ENCODE measurements at places on chromosomes 4 and X.
A peak's percentile ranks its signal among the peaks of the same experiment; 100 is the strongest.

DNA sequence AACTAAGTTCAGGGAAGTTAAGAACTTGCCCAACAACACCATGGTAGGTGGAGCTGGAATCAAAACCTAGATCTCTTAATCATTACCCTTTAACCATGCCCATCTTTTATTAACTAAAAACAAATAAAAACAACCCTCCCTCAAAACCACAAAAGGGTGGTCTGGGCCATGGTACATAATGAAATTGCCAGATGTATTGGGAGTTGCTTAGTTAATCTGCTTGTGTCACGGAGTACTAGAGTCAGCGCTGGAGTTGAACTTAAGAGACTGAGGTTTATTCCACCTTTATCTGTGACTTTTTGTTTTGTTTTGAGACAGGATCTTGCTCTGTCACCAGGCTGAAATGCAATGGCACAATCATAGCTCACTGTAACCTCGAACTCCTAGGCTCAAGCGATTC lies 13.3 kb downstream of the LRRC66 start:
- no peak for DNase-seq

DNA sequence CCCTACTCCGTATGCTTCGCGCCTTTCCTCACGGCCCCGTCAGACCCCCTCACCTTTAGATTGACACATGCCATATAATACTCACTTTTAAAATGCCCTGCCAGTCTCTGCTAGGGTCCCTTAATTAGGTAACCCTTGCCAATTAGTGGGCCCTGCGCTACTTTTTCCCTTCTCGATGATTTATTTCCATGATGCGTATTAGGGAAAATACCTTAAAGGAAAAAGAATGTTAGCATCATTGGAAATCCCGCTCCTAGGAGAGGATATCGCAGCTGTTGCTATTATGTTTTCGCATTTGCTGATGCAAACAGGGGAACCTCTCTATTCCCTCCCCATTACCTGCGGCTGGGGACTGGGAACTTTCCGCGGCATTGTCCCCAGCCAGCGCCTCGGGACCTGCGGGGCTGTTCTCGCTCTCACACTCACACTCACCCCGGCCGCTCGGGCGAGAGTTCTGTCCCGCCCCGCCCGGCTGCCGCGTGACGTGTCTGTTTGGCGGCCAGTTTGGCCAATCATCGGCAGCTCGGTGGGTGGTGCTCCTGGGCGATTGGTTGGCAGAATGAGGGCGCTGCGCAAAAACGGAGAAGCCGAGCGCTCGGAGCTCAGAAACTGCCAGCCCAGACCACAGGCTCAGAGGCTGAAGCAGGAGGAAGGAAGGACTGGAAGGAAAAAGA lies at the start of gene PCDH10:
PCDH10 (plus strand) TSS at position 605 of the 674 bp plus-strand sequence. CDS start 847 bp downstream, outside the sequence.
- DNase-seq, result peak; percentile 97

GRCh38 chrX:1124531-1124930 lies 87.9 kb downstream of the CRLF2 start:
- DNase-seq, result no peak

DNA sequence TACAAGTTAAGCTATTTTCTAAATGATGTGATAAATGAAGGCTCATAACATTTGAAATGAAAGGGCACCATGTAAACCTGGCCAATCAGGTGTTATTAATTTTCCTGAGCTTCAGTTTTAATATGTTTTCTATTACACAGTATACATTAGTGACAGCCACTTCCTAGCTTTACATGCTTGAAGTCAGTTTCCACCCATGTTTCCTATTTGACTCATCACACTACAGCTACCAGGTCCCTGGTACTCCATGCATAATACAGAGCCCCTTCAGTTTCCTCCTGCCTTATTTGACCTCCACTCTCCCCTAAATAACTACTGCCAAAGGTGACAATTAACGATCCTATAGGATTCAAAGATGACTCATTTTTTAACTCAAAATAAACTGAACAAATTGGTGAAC lies 18.3 kb downstream of the ZNF518B start:
- DNase-seq, result no peak

DNA sequence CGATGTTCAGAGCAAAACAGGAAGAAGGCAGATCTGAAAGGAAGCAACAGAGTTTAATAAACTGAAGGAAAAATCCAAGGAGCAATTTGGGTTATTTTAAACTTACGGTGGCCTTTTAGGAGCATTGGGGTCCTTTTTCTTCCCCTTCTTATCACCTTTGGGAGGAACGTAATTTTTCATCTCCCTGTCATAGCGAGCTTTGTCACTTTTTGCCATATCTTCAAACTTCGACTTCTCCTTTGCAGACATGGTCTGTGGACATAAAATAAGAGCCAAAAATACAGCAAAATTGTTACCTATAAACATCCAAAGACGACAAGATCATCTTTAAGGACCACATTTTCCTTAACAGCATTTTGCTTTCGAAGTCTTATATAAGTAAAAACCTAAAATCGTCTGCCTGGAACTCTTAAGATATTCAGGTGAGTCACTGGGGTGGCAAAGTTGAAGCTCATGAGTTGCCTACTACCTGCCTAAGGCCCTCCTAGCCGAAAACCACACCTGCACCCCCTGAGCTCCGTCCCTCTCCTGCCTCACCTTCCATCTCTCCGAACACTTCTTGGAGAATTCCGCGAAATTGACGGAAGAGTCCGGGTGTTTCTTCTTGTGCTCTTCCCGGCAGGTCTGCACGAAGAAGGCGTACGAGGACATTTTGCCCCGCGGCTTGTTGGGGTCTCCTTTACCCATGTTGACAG lies 1.0 kb downstream of the HMGB2 start:
- DNase-seq, result peak; percentile 44

DNA sequence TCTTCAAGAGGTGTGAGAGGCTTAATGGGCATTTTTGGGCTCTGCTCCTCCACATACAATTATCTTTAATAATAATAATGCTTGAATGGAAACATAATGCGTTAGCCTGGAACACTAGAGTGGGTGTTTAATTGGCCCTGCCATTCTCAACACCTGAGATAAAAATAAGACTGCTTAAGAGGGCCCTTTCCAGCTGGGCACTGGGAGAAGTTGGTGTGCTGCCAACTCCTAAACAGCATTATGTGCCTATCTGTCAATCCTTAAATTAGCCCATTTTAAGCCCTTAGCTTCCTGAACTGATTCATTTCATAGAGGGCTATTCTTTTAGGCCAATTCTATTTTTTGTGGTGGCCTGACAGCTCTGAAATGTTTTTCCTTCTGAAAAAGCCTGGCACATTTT lies 211.1 kb upstream of the ZIC3 start:
- DNase-seq, result no peak

DNA sequence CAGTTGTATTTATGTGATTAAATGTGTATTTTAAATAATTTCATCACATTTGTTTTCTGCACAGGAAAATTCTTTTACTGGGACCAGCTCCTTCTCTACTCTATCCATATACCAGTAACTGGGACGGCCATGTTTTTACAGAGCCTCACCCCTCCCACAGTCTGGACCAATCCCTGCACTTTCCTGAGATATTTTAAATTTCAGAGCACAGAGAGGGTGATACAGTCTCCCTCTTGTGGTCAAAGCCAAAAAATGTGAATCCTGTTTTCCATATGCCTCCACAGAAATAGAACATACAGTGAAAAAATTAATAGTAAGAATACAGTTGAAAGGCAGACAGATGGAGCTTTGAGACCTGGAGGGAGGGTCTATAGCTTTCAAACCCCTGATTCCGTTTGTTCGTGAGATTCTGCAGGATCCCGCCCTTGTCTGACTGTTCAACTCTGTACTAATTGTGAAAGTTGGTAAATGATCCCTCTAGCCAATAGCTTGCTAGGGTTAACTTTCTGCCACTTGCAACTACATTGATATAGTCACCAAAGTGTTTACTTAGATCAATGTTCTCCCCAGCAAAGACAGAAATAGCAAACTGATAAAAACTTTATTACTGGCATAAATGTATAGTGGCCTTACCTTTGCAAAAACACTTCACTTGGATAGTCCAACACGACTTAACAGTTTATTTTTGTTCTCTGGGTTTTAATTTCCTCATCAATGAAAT lies 172.2 kb downstream of the PPARGC1A start:
- DNase-seq, result no peak

DNA sequence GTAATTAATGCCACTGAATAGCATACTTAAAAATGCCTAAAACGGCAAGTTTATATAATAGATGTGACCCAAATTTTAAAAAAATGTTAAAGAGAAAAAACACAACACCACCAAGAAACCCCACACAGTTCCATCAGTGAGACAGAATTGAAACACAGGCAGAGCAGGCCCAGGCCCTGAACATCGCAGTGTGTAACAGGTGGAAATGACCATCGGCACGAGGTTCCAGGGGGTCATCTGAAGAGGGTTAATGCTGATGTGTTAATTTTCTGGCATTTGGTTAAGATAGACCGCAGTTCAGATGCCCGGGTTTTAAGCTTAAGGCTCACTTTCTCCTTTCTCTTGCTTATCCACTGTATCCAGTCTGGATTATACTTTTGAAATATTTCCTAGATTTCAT lies 66.8 kb downstream of the ANAPC4 start:
- no peak for DNase-seq

- no peak for DNase-seq
These were observed 113.6 kb downstream of the MID1 start for GRCh38 chrX:10506781-10507180.

- DNase-seq, result peak; percentile 42
These were observed 9.2 kb upstream of the MAML3 start for GRCh38 chr4:140163029-140163810.

GRCh38 chr4:173998471-173999144 lies 284.9 kb downstream of the FBXO8 start:
- no peak for DNase-seq

- no peak for DNase-seq
These were observed 672.0 kb upstream of the INTU start for GRCh38 chr4:126960760-126961159.

DNA sequence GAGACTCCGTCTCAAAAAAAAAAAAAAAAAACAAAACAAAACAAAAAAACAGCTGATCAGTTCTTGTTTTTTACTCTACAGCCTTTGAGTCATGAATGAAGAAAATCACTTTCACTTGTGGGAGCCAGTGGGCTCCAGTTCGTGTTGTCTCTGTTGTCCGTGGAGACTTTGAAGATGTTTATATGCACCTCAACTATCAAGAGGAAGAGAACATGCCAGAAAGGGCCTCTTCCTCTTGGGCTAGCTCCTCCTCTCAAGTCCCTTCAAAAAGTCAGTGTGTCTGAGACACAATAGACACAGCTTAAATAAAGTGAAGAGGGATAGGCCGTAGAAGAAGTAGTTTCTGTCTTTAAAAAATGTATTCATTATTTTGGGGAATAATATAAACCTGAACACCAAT lies 182.7 kb downstream of the KDR start:
- no peak for DNase-seq

DNA sequence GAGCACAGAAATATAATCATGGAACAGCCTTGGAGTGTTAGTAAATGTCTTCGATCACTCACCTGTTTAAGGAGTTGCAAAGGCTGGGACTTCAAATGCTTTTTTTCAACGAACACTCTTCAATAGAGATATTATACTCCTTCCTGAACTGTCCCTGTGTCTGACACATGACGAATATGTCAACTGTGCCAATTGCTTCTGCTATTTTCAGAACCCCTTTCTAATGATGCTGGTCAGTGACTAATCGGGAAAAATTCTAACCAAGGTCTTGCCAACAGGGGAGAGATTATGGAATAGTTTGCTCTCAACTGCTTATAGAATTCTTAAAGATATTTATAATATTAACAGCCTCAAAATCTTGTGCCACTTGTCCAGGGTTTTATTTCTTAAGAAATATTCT lies 8.5 kb upstream of the KLHL34 start:
- no peak for DNase-seq

GRCh38 chr4:169167957-169168858 lies 102.5 kb downstream of the SH3RF1 start:
- DNase-seq, result peak; percentile 36

DNA sequence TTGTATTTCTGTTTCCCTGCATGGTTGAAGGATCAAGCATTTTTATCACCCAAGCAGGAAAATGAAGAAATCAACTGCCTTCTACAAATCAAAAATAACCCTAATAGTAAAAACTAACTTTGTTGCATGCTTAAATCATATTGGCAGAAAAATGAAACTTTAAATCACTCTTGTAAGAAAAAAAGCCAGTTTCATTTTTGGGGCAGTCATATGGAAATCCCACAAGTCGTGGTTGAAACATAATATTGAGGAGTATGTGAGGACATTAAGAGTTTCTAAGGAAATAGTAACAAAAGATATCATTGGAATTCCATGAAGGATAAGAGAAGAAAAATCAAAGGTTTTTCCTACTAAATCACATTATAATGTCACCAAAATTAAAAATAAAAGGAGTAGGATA lies 8.4 kb downstream of the TEC start:
- no peak for DNase-seq

DNA sequence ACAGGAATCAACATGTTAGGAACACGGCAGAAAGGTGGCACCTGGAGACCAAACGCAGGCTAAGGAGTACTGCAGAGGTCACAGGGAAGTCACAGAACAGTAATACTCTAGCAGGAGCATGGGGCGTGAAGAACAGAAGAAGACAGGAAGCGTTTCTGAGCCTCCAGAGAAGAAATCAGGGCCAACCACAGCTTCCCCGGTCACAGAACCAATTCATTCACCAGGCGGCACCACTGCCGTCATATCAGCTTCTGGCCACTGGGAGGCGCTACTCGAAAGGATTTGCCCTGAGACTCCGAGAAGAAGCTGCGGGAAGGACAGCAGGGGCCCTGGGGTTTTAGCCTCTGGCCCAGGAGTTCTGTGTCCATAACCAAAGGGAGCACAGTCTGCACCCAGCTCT lies 78.0 kb upstream of the DRD5 start:
- DNase-seq, result peak; percentile 27

DNA sequence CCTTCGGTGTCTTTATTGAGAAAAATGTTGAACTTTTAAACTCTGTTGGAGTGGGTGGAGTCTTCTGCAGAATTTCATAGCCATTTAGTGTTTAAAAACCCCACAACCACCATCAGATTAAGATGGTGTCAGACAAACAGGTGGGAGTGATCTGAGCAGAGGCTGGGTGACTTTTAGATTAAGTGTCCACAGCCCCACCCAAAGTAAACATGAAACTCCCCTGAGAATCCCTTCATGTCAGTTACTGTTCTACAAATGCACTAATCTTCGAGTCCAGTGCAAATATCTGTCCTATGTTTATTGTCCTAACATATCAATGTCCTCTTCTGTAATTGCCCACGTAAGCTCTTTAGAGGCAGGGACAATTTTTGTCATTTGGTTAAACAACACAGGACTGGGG lies 175.6 kb upstream of the RBPJ start:
- no peak for DNase-seq
